ENCODE measurements at places on chromosomes 2 and 18. TPM values are rescaled to one million over a fixed set of nuclear protein-coding genes. Genes with fewer than 3 reads are reported as not detected.

GRCh38 chr2:204871231-204871953 is 326.1 kb downstream of the PARD3B start:
- DNase-seq = no peak

SPP2 gene
- polyA plus RNA-seq = not detected

MAP3K19 gene
- not detected for polyA plus RNA-seq

UGT1A9 gene
- polyA plus RNA-seq = not detected

DNA sequence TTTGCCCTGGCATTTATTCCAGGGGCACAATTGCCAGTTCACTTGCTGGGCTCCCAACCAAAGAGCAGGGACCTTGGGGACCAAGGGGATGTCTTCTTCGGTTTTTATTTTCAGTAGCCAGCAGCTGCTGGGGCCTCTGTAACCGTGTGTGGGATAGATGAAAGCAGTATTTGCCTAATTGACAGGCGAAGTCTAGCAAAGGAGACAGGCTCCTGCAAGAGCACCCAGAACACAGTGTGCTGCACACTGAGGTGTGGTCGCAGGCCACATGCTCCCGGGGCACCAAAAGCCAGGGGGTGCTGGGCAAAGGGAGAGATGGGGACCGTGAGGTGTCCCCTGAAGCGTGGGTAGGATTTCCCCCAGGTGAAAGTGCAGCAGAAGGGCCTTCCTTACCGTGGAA is 5.3 kb downstream of the SAG start:
- DNase-seq = no peak

KCNE4 gene
- 2.4 TPM for polyA plus RNA-seq

- DNase-seq = no peak
Observed at GRCh38 chr18:55650363-55650870, 62.4 kb upstream of the TCF4 start.

GRCh38 chr2:223751012-223751411 is 86.4 kb downstream of the AP1S3 start:
- no peak for DNase-seq

GRCh38 chr2:152761214-152761613 is 42.8 kb downstream of the ARL6IP6 start:
- DNase-seq = no peak

GRCh38 chr2:45888641-45889040 is 237.2 kb downstream of the PRKCE start:
- no peak for DNase-seq

DNA sequence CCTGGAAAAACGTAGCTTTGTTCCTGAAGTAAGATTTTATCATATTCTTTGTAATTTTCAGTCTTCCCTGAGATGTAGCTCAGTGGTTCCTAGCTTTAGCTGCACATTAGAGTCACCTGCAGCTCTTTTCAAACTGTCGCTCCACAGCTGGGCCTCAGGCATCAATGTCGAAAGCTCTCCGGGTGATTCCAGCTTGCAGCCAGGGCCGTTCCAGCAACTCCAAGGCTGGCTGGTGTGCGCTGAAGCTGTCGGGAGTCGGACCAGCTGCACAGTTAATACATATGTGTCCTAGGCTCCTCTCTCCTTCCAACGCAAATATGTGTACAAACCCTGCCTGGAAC is 609 bp upstream of the ZNF2 start:
- no peak for DNase-seq

REG3G gene
- polyA plus RNA-seq = not detected

NYAP2 gene
- not detected for polyA plus RNA-seq

KIF1A gene
- 0.42 TPM for polyA plus RNA-seq

CPLX4 gene
- polyA plus RNA-seq = not detected

CNGA3 gene
- not detected for polyA plus RNA-seq

PLEK gene
- polyA plus RNA-seq = 1.2 TPM

DNA sequence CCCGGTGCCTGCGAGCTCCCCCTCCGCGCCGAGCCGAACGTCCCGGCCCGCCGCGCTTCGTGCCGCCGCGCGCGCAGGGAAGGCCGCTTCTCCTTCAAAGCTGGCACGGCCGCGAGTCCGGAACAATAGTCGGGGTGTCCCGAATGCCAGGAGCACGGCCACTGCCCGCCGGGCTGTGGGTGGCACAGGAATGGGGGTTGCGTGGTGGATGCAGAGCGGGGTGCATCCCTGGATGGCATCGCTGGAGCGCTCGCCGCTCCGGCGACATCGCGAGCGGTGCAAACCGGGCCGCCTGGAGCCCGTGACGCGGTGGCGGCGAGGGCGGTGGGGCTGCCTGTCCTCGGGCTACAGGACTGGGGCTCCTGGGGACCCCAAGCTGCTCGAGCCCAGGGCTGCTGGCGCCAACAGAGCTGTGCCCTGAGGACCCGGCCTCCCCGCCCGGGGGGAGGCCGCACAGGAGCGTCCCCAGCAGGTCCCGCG is 1.1 kb upstream of the SATB2 start:
- DNase-seq = no peak

DNA sequence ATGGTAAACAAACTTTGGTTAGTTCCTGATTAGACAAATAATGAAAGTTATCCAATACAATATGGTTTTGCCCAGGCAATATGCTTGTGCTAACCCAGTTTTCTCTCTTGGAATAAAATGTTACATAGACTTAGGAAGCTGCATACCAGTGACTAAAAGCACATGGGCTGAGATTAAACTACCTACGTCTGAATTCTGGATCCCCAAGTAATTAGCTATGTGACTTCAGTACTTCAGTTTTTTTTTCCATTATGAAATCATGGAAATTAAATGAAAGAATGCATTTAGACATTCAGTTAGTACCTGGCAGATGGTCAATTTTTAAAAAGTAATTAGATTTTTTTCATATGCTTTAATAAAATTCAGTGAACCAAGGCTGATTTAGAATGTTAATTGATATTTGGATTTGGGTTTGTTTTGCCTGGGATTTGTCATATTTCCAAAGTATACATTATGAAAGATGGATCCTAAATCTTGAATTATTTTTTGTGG is 213.9 kb downstream of the PTH2R start:
- no peak for DNase-seq

Measured in heart right ventricle (tissue), 16 donors.